ENCODE measurements at places on chromosomes 7 and 10.

GRCh38 chr7:159068893-159069448, 75.7 kb downstream of the VIPR2 start:
- no peak for DNase-seq

DNA sequence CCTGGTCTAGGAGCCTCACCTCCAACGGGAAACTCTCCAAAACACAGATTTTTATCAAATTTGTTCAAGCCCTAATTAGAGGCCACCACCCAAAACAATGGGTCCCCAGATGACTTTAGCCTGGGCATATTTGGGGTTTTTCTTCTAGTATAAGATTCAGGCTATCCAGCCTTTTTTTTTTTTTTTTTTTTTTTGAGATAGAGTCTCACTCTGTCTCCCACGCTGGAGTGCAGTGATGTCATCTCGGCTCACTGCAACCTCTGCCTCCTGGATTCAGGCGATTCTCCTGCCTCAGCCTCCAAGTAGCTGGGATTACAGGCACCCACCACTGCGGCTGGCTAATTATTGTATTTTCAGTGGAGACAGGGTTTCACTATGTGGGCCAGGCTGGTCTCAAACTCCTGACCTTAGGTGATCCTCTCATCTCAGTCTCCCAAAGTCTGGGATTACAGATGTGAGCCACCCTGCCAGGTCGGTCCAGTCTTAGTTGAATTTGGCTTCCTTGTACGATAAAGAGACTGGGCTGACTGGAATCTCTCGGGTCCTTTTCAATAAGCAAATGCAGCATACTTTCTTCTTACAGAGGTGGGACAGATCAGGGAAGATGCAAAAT, 91.4 kb upstream of the KLF6 start:
- DNase-seq: no peak

DNA sequence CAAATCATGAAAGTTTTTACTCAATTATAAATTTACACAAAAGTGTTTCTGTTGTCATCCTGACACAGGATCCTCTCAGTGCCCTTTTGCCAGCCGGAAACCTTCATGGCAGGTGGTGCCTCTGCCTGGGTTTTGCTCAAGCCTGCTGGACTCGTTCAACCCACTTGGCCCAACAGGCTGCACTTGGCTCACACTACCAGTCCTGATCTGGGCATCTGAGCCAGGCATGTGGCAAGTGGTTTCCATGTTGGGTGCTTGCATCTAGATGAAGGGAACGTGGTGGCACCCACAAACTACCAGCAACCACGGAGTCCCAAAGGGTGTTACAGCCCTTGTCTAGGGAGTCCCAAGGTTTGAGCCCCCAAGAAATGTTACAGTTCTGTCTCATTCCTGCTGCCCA, 162.3 kb upstream of the CSTF2T start:
- DNase-seq: no peak

GRCh38 chr10:72007246-72007892, 43.2 kb downstream of the CHST3 start:
- no peak for DNase-seq

- DNase-seq: no peak
Measured at GRCh38 chr7:93054975-93055374, 62.8 kb downstream of the SAMD9 start.

DNA sequence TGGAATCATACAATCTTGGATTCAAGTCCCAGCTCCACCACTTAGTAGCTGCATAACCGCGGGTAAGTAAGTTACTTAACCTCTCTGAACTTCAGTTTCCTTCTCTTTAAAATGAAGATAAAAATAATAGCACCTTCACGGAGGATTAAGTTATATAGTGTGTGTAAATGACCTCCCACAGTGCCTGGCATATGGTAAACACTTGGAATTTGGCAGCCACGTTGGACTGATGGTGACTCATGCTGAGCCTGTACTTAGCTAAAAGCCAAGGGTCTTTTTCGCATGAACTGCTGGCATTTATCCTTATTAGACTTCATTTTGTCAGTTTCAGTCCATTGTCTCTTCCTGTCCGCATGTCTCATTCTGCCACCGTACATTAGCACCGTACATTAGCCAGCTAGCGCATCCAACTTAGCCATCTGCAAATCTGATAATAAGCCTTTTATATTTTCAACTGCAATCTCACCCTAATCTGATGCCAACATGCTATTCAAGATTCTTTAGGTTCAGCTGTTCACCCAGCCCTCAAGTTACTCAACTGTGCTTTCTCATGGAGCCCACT, 11.2 kb downstream of the SLC13A4 start:
- DNase-seq: no peak

DNA sequence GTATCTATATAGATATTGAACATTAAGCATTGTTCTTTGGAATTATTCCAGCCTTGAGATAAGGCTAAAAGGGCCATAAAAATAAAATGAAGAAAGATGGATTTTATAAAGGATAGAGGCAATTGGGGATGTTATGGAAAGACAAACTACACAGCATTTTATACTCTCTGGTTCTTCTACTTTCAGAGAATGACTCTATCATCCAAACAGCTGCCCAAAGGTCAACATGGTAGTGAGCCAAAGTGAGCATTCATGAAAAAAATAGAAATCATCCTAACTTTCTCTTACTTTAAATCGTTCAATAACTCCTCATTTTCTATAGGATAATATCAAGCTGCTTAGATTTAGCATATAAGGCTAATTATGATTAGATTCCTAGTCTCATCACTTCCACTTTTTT, 25.2 kb downstream of the IMMP2L start:
- DNase-seq: no peak

- DNase-seq: no peak
Measured at GRCh38 chr7:74097937-74098614, 14.5 kb downstream of the LIMK1 start.

GRCh38 chr7:36637417-36637816, 86.9 kb downstream of the AOAH start:
- no peak for DNase-seq

GRCh38 chr7:82598958-82599357, 155.4 kb upstream of the CACNA2D1 start:
- DNase-seq: no peak

DNA sequence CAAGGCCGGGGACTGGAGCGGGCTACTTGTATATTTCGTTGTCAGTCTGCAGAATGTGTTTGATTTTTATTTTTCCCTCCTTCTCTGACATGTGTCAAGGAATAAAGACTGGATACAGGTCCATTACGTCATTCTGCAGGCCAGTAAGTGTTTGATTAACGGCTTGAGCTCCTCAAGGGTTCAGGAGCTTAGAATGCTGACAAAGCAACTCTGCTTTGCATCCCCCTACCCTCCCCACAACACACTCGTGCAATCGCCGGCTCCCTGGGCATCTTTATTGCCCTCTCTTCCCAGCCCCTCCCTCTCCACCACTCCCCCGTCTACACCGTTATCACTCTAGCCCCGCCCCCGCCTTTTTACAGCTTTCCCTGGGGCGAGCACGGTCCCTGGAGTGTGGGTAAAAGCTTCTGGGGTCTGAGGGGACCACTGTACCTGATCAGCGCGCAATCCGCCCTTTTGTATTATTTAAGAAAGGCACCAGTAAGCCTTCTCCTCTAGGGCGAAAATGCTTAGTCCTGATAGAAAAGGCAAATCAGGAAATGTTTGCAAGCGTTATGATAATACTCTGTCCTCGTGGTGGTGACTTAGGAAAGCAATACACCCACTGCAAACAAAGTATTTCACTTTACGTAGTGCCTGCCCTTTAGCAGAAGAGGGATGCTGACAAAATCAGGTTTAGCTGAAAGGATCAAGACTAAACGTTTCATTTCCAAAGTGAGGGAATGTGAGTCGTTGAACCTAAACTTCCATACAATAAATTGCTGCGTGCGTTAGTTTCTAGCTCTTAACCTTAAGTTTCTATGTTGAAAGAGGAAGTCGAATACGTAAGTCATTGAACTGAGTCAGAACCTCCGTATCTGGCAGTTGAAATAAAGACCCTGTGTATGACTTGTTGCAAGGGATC, 1.4 kb upstream of the CREB5 start:
- no peak for DNase-seq

DNA sequence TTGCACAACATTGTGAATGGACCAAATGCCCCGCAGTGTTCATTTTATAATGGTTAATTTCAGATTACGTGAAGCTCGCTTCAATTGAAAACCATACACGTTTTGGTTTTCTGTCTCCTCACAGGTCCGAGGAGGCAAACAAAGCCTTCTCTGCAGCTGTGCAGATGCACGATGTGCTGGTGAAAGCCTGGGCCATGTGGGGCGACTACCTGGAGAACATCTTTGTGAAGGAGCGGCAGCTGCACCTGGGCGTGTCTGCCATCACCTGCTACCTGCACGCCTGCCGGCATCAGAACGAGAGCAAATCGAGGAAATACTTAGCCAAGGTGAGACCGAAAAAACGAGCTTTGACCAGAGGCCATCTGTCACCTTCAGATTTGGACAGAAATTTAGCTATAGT, 110.3 kb downstream of the TRRAP start:
- no peak for DNase-seq

Data from stimulated activated CD8-positive, alpha-beta memory T cell treated with anti-CD3 and anti-CD28 coated beads, Interleukin-4, amount 100 ng/mL, for 24 hours (primary cell).